T-helper 2 cell treated with Interferon-gamma antibody and Interleukin-4, amounts not matched to agents 5 μg/mL and 100 μg/mL, for 36 hours (primary cell): ENCODE measurements at places on chromosomes 3 and 15.

- no peak for DNase-seq
- H3K36me3 ChIP-seq = peaks cover 30% of the 10 kb centered on the region
- peaks cover 13% of the 10 kb centered on the region for H3K4me1 ChIP-seq
Observed at GRCh38 chr15:45660231-45660979, 25.6 kb downstream of the SQOR start.

DNA sequence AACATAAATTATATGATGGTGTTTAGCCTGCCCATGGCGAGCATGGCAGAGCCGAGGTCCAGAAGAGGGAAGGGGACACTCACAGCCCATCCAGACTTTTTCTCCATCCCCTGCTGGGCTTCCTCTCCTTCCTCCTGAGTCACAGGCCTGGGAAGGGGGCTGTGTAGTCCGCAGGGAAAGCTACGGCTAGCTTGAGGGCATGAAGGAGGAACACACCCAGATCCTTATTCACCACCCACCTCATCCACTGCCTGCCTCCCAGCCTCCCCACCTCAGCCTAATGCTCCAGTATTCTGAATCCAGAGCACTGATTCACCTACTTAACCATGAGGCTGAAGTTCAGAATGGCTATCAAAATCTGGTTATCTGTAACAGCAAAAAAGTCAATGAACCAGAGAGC is 97.8 kb downstream of the OXNAD1 start:
- no peak overlapping the region for H3K27ac ChIP-seq
- peaks cover 7% of the 10 kb centered on the region for H3K4me1 ChIP-seq
- no peak for DNase-seq

DNA sequence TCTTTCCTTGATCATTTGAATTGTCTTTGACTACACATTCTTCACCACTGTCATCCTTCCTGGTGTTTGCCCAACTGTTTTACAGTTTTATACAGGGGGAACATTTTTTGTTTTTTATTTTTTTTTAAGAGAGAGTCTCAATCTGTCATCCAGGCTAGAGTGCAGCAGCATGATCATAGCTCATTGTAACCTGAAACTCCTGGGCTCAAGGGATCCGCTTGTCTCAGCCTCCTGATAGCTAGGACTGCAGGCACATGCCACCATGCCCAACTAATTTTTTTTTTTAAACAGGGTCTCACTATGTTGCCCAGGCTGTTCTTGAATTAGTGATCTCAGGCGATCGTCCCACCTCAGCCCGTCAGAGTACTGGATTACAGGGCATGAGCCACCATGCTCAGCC is 222.6 kb downstream of the BBX start:
- H3K4me1 ChIP-seq = no peaks in the 10 kb centered on the region
- DNase-seq = no peak

GRCh38 chr3:78079514-78079913 is 1039.6 kb downstream of the ROBO2 start:
- no peaks in the 10 kb centered on the region for H3K27me3 ChIP-seq
- no peak overlapping the region for H3K27ac ChIP-seq
- no peaks in the 10 kb centered on the region for H3K4me1 ChIP-seq
- H3K36me3 ChIP-seq = no peaks in the 10 kb centered on the region
- no peak for DNase-seq

DNA sequence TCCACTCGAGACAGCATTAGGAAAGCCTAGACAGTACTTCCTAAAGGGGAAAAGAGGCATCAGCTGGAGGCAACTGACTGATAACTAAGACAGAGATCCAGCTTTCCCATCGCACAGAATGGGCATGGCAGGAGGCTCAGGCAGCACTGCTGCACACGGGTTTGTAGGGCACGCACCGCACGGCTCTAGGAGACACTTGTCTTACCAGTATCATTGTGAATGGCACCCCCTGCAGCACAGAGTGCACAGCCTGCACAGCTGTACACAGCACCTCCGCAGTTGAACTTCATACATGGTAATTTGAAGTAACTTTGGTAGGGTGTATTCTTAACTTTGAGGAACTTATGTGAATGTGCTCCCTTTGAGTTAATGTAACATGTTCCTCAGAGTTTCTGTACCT is 281.6 kb downstream of the PLCL2 start:
- H3K27me3 ChIP-seq = no peaks in the 10 kb centered on the region
- H3K4me3 ChIP-seq = no peak overlapping the region
- H3K27ac ChIP-seq = no peak overlapping the region
- H3K4me1 ChIP-seq = no peaks in the 10 kb centered on the region
- peaks cover 19% of the 10 kb centered on the region for H3K36me3 ChIP-seq

GRCh38 chr3:136802481-136802996 is 16.4 kb upstream of the SLC35G2 start:
- DNase-seq = no peak
- H3K27ac ChIP-seq = no peak overlapping the region
- peaks cover 2% of the 10 kb centered on the region for H3K27me3 ChIP-seq

- no peak overlapping the region for H3K4me3 ChIP-seq
- no peak overlapping the region for H3K27ac ChIP-seq
- no peaks in the 10 kb centered on the region for H3K4me1 ChIP-seq
- H3K27me3 ChIP-seq = no peaks in the 10 kb centered on the region
- peaks cover 38% of the 10 kb centered on the region for H3K36me3 ChIP-seq
Observed at GRCh38 chr3:47847260-47847659, 44.3 kb downstream of the DHX30 start.

DNA sequence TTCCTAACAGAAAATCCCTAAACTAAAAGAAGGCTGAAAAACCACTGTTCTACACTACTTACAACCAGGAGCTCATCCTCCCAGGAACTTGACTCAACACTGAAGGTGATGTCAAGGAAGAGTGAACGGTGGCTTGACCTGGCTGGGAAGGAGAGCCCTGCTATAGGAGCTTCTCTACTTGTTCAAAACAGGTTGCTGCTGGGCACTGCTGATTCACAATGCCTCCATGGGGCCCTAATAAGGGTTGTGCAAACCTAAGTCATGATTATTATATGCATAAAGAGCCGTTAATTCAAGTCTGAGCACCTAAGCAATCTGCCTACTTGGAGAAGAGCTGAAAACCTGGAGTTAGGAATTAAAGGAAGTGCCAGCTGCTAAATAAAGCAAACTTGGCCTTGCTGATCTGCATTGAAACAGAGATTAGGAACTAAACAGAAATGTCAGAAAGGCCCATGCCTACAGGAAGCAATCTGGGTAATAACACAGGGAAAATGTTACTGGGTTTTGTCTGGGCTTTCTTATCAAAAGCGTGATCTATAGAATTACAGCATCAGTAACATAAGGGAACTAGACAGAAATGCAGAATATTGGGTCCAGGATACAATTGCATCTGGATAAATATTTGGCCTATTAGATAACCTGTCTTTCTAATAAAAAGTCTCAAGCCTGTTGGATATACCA is 243.2 kb downstream of the NEK10 start:
- H3K4me3 ChIP-seq = no peak overlapping the region
- peaks cover 2% of the 10 kb centered on the region for H3K27me3 ChIP-seq
- H3K4me1 ChIP-seq = no peaks in the 10 kb centered on the region
- H3K36me3 ChIP-seq = no peaks in the 10 kb centered on the region

- no peak overlapping the region for H3K27ac ChIP-seq
- H3K36me3 ChIP-seq = no peaks in the 10 kb centered on the region
- H3K27me3 ChIP-seq = no peaks in the 10 kb centered on the region
- no peaks in the 10 kb centered on the region for H3K4me1 ChIP-seq
- DNase-seq = no peak
- H3K4me3 ChIP-seq = no peak overlapping the region
Observed at GRCh38 chr15:35956056-35956455, 410.1 kb upstream of the DPH6 start.

DNA sequence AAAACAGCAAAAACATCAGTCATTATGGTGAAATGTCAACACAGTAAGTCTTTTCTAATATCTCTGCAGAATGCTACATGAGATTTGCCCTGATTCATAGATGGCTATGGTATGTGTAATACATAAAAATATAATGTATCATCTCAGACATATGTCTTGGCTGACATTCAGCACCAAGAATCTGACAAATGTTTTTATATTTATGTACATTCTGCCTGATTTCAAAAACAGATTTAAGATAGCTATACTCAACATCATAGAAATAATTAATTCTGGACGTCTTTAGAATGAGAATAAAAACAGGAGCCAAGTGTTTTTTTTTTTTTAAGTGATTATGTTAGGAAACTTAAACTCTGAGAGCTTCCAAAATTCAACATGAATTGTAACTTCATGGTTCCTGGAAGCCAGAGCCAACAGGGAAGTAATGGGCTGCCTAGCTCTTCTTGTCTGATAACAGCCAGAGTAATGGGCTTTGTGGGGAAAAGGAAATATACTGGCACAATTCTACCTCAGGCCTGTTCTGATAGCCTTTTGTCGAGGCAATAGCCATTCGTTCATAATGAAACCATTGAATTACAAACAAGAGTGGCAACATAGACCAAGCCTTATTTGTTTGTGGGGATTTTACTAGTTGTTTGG is 184.4 kb downstream of the VGLL4 start:
- H3K27me3 ChIP-seq = no peaks in the 10 kb centered on the region
- H3K4me1 ChIP-seq = no peaks in the 10 kb centered on the region
- no peak overlapping the region for H3K27ac ChIP-seq

DNA sequence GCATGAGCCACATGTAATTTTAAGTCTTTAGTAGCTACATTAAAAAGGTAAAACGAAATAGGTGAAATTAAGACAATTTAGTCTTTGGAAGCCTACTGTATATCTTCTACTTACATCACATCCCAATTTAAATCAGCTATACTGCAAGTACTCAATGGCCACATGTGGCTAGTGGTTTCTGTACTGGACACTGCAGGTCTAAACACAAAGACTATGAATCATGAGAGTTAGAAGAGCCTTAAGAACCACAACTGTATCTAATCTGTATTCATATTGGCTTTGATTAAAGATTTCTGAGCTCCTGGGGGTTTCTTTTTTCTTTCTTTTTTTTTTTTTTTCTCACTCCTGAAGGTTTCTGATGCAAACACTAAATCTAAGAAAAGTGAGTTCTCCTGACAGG is 2.3 kb upstream of the EIF1B start:
- peaks cover 17% of the 10 kb centered on the region for H3K4me1 ChIP-seq
- H3K4me3 ChIP-seq = no peak overlapping the region
- no peaks in the 10 kb centered on the region for H3K27me3 ChIP-seq
- no peak for DNase-seq
- H3K36me3 ChIP-seq = peaks cover 18% of the 10 kb centered on the region
- H3K27ac ChIP-seq = no peak overlapping the region

GRCh38 chr3:129161860-129162271 is 1.0 kb upstream of the ISY1 start:
- H3K27ac ChIP-seq = peak overlapping the region; percentile 99
- H3K27me3 ChIP-seq = no peaks in the 10 kb centered on the region
- peak; percentile 13 for DNase-seq

GRCh38 chr3:195931582-195932273 is 23.4 kb upstream of the TNK2 start:
- no peak overlapping the region for H3K27ac ChIP-seq
- no peak for DNase-seq
- no peaks in the 10 kb centered on the region for H3K36me3 ChIP-seq

GRCh38 chr3:102026656-102027055 is 177.3 kb downstream of the NFKBIZ start:
- no peak overlapping the region for H3K27ac ChIP-seq
- DNase-seq = no peak
- H3K4me1 ChIP-seq = no peaks in the 10 kb centered on the region
- peaks cover 3% of the 10 kb centered on the region for H3K27me3 ChIP-seq
- no peak overlapping the region for H3K4me3 ChIP-seq
- H3K36me3 ChIP-seq = peaks cover 2% of the 10 kb centered on the region

- H3K36me3 ChIP-seq = peaks cover 16% of the 10 kb centered on the region
- no peak for DNase-seq
- H3K27me3 ChIP-seq = no peaks in the 10 kb centered on the region
- H3K4me3 ChIP-seq = peak overlapping the region; percentile 34
Observed at GRCh38 chr3:196634829-196635228, 4.7 kb upstream of the NRROS start.

DNA sequence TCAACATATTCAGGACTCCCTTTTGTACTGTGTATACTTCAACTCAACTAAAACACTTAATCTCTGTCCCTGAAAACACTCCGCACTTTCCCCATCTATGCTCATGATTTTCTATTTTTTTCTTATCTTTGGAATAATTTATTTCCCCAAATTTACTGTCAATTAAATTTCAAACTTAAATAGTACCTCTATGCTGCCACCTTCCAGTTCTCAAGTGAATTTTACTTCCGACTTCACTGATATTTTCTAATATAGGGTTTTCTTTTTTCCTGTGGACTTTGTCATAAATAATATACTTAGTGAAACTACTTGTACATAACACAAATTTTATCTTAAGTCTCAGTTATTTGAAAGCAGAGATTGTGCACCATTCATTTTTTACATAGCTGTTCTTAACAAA is 1303.3 kb downstream of the OTOL1 start:
- no peak overlapping the region for H3K27ac ChIP-seq
- no peaks in the 10 kb centered on the region for H3K27me3 ChIP-seq
- no peaks in the 10 kb centered on the region for H3K36me3 ChIP-seq
- no peaks in the 10 kb centered on the region for H3K4me1 ChIP-seq

DNA sequence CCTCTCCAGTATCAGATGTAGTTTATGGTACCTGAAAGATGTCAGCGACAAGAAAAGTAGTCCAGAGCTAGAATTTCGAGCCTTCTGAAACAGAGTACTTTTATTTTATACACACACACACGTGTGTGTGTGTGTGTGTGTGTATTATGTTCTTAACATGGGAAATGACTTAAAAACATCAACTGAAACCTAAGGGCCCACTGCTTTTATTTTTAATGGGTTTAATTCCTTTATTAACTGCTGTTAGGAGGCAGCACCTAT is 1.9 kb downstream of the TCF12 start:
- peak overlapping the region; percentile 88 for H3K4me3 ChIP-seq
- peak overlapping the region; percentile 87 for H3K27ac ChIP-seq
- H3K36me3 ChIP-seq = peaks cover 30% of the 10 kb centered on the region

GRCh38 chr15:66233487-66234415 is 19.8 kb downstream of the MEGF11 start:
- H3K27me3 ChIP-seq = peaks cover 12% of the 10 kb centered on the region
- DNase-seq = no peak
- H3K27ac ChIP-seq = no peak overlapping the region

DNA sequence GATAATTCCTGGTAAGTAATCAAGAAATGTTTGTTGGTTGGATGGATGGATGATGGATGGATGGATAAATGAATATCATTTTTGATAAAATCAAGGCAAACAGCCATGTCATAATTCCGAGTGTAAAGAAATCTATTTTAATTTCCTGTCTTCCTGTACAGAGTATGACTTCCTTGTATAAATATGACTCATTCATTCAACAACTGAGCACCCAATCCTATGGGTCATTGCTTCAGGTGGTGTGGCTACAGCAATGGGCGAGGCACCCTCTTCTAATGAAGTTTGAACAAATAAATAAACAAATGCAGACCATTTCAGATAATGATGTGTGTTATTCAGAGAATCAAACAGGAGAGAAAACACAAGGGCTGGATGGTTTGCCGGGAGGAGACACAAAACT is 198.7 kb downstream of the TNIK start:
- H3K4me3 ChIP-seq = peak overlapping the region; percentile 44
- H3K4me1 ChIP-seq = peaks cover 73% of the 10 kb centered on the region
- no peaks in the 10 kb centered on the region for H3K27me3 ChIP-seq
- DNase-seq = no peak
- peaks cover 19% of the 10 kb centered on the region for H3K36me3 ChIP-seq

- H3K27me3 ChIP-seq = peaks cover 47% of the 10 kb centered on the region
- DNase-seq = no peak
- no peaks in the 10 kb centered on the region for H3K4me1 ChIP-seq
- H3K27ac ChIP-seq = no peak overlapping the region
- no peaks in the 10 kb centered on the region for H3K36me3 ChIP-seq
Observed at GRCh38 chr3:134314588-134315285, 59.5 kb downstream of the AMOTL2 start.

GRCh38 chr15:69755551-69756310 is 303.1 kb downstream of the RPLP1 start:
- H3K36me3 ChIP-seq = peaks cover 43% of the 10 kb centered on the region
- peaks cover 64% of the 10 kb centered on the region for H3K4me1 ChIP-seq
- H3K27ac ChIP-seq = peak overlapping the region; percentile 83
- H3K4me3 ChIP-seq = peak overlapping the region; percentile 74
- peaks cover 15% of the 10 kb centered on the region for H3K27me3 ChIP-seq
